Stimulated activated CD8-positive, alpha-beta memory T cell treated with anti-CD3 and anti-CD28 coated beads, Interleukin-7, amount 100 ng/mL, for 1 hour (primary cell): ENCODE measurements at places on chromosomes 6 and 20.

GRCh38 chr6:37693079-37693478 is 4.6 kb downstream of the MDGA1 start:
- DNase-seq, result no peak

- DNase-seq, result no peak
Observed at GRCh38 chr6:84392261-84392660, 164.8 kb upstream of the CEP162 start.

DNA sequence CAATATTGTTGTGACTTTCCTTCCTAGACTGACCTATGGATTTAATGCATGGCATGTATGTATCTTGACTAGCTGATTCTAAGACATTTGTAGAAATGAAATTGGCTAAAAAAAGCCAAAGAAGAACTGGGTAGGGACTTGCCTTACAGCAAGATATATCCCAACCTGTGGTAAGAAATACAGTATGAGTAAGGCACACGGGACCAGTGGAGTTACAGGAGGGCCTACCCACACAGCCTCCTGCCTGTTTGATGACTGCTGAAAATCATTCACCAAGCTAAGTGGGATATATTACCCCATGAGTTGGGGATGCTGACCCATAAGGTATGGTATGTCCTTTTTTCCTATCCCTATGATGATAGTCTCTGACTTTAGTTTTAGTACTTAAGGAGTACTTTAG is 112.2 kb downstream of the INSM1 start:
- DNase-seq, result no peak

DNA sequence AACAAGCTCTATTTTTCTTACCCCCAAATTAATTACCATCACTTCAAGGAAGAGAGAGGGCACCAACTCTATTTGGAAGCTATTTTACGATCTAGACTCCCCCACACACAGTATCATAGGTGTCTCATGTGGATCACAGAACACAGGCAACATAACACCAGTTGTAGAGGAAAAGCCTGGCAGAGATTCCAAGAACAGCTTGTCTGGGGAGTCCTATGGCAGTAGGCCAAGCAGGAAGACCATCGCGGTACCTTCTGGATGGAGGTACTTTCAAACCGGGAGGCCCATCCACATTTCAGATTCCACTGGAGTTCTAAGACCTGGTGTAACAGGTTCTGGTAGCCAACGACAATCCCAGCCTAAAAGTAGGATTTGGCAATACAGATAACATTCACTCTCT is 37.6 kb upstream of the SPDEF start:
- no peak for DNase-seq

DNA sequence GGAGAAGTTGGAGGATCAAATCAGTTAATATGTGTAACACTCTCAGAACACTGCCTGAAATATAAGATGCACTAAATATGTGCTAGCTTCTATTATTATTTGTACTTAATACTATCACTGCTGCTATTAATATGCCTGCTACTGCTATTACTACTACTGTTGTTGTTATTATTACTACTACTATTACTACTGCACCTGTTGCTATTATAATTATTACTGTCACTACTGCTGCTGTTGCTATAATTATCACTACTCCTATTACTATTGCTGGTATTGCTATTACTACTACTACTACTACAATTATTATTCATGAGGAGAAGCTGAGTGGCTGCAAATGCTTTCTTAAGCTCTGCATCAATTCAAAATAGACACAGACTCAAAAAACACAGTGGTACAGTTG is 16.7 kb upstream of the SSTR4 start:
- DNase-seq, result no peak

DNA sequence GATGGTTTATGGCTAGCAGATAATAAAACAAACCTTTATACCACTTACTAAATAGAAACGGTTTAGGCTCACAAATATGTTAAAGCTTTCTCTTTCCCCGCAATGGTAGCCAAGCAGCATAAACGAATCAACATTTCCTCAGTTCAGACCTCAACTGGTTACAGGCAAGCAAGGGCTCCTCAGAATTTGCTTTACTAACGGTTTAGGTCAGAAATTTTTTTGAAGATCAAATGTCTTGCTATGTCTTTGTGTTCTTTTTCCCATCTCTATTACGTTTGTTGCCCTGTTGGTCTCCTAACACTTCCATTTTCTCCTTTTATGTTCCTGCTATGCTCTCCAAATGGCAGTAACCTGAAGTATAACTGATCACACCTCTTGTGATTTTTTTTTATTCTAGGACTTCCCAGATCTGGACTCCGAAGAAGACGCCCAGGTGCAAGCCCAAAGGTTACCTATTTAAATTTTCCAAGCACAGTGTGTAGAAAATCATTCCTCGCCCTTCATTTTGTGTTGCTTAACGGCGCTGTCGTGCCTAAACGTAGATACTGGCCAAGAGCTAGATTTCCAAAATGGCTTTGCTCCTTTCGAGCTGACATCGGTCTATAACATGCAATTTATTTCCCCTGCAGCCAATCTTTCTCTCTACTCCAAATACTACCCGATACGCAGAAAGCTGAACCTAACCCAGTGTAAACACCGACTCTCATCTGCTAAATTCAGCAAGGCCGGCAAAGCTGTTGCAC is 717 bp upstream of the ASF1A start:
- DNase-seq, result peak; percentile 8

- no peak for DNase-seq
Observed at GRCh38 chr6:157905590-157906342, 75.9 kb upstream of the SYNJ2 start.

DNA sequence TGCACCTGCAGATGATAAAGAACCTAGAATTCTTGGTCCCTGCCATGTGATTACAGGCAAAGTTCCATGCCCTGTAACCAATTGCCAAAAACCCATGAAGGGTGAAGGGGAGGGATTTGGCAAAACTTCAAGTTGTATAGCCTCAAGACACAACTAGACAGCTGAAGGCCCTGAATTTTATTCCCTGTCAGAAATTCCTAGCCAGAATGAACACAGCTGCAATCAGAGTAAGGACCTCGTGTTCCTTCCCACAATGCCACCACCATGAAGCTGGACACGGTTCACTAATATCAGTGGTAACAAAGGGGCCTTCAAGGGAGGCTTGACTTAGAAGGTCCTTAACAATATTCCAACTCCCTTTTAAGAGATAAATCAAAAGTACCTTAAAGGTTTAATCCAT is 22.5 kb upstream of the IRAK1BP1 start:
- DNase-seq, result no peak

DNA sequence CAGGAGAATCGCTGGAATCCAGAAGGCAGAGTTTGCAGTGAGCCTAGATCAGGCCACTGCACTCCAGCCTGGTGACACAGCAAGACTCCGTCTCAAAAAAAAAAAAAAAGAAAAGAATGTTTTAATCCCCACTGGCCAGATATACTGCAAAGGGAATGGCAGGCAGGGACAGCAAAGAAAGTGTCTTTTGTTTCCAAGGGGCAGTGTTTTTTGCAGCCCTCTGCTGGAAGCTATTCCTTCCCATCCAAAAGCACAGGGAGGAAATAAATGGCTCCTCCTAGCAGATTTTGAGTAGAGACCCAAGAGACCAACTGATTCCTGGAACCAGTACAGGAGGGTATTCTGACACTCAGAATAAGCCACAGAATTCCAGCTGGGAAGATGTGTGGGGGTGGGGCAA is 112.5 kb upstream of the STMND1 start:
- DNase-seq, result no peak

DNA sequence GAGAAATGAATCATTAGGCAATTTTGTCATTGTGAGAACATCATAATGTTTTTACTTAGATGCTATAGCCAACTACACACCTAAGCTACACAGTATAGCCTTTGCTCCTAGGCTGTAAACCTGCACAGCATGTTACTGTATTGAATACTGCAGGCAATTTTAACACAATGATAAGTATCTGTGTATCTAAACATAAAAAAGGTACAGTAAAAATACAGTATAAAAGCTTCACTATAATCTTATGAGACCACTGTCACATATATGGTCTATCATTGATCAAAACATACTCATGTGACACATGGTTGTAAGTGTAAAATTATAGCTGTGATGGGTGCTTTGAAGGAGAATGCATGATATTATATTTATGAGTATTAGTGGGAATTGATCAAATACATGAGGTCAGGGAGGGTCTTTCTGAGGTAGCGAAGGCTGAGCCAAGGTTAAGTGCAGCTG is 29.2 kb upstream of the CCN2 start:
- DNase-seq, result no peak

DNA sequence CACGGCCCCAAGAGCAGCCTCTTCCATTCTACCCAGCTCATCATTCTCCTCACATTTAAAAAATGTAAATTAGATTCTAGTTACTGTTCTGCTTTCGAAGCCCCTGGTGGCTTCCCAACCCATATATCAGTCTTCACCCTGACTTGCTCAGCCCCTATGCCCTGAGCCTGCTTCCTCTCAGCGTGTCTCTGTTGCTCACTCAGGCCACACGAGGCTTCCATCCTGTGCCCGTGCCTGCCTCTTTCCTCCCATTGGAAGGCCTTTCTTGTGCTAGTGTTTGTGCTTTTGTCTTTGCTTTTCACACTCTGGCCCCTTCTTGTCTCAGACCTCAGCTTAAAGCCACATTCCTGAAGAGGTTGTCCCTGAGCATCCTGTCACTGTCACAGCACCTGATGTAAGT is 78.1 kb downstream of the AFDN start:
- no peak for DNase-seq

- DNase-seq, result no peak
Observed at GRCh38 chr6:139887275-139887674, 512.8 kb upstream of the CITED2 start.

DNA sequence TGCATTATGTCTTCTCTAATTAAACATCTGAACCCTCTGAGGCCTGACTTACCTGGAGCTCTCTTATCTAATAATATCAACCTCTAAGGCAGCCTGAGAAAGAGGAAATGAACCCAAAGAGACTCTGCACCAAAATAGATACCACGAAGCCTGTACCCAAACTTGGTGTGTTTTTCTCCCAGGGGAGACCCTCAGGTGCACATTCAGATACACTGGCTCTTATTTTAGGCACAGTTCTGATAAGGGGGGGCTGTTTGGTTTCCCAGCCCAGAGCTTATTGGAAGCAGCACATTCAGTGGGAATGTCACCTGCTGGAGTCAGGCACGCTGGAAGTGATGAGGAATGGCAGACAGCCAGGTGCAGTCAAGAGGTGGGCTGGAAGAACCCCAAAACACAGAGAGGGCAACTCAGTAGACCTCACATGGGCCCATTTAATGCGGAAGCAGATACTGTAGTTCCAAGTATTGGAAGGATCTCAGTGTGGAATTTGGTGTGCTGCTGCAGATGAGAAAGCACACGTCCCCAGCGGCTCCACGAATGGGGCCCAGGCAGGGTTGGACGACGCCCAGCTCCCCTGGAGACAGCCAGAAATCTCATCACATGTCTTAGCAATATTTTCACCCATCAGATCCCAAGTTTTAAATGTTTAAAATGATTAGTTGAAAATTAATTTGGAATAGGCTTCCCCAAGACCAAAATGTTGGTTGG is 9.7 kb upstream of the CCR6 start:
- DNase-seq, result no peak

DNA sequence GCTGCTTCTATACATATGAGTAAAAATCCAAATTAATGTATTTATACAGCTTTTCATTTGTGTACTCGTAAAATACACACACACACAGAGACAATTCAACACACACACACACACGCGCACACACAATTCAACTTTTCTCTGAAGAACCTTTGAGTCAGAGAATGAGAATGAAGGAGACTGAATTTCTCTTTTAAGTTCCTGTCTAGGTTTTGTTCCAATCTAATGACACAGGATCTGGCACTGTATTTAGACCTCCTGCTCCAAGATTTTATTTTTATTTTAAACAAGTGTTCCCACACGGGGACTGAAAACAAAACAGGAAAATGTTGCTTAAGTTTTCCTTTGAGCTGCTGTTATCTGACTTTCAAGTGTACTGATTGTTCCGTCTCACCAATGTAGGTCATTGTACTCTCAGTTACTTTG is 250.8 kb downstream of the LAMA2 start:
- no peak for DNase-seq

- no peak for DNase-seq
Observed at GRCh38 chr6:168060521-168060931, 18.5 kb downstream of the FRMD1 start.

DNA sequence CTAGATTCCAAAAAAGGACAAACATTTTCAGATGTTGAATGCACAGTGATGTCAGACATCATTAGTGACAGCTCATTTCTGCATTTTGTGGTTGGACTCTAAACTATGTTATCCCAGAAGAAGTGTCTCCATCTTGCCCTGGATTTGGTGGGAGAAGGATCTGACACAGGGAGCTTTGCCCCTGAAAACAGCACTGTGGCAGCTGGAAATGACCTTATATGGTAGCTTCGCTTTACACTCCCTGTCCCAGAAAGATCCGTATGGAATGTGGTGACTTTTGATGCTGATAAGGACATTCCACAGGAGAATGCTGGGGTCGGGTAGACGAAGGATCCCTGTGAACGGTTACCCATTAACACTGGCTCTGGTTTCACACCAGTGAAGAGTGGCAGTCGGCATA is 87.2 kb upstream of the EDN1 start:
- no peak for DNase-seq

- DNase-seq, result no peak
Observed at GRCh38 chr20:49658508-49658907, 55.2 kb downstream of the B4GALT5 start.

GRCh38 chr6:23277521-23278179 is 708.3 kb downstream of the HDGFL1 start:
- no peak for DNase-seq

GRCh38 chr6:45073771-45074170 is 254.4 kb upstream of the RUNX2 start:
- DNase-seq, result no peak

GRCh38 chr6:139800837-139801236 is 426.4 kb upstream of the CITED2 start:
- DNase-seq, result no peak

DNA sequence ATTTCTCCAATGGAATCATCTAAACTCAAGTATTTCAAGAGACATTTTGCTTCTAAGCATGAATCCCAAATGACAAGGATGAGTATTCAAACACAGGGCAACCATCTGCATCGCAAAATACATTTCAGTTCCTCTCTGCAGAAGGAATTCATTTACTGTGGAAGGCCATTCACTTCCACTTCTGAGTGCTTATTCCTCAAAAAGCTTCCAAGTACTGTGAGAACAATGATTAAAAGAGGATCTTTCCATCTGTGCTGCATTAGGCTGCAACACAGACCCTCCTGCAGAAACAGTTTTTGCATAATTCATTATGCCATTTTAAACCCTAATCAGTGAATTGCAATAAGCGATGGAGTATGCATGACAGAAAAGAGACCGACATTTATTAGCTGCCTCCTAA is 52.5 kb downstream of the ARHGAP18 start:
- DNase-seq, result no peak

- DNase-seq, result no peak
Observed at GRCh38 chr6:167493976-167494697, 169.3 kb downstream of the TTLL2 start.

- no peak for DNase-seq
Observed at GRCh38 chr6:162343198-162343935, 384.2 kb downstream of the PRKN start.

- DNase-seq, result no peak
Observed at GRCh38 chr6:10995114-10995707, 48.9 kb downstream of the ELOVL2 start.

- no peak for DNase-seq
Observed at GRCh38 chr20:63701329-63702035, 5.0 kb downstream of the TNFRSF6B start.
